Fibroblast of mammary gland (primary cell): ENCODE measurements at places on chromosomes 3 and 15.

DNA sequence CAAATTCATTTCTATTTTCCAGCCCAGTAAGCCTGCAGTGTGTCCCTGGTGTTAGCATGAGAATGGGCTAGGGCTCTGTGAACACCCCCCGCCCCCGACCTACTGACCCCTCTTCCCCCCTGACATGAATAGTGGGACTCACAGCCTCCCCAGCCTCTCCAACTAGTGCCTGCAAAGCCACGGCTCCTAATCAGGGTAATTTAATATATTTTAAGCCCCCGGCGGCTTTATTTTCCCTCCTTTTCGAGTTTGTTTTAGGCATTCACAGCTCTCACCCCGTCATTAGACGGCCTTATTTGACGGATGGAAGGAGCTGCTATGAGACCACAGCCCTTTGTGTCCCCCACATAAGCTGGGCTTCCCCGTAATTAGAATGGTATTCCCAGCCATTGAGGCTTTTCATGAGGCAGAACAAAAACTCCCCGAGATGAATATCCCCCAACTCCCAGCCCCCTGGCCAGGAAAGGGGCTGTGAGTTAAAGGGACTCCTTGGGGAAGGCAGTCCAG, 78.3 kb upstream of the POLG start:
- no peak for DNase-seq

- no peak for DNase-seq
Measured at GRCh38 chr3:174331095-174331800, 527.9 kb upstream of the NAALADL2 start.

- DNase-seq = peak; percentile 30
Measured at GRCh38 chr3:380801-381200, 184.2 kb downstream of the CHL1 start.

DNA sequence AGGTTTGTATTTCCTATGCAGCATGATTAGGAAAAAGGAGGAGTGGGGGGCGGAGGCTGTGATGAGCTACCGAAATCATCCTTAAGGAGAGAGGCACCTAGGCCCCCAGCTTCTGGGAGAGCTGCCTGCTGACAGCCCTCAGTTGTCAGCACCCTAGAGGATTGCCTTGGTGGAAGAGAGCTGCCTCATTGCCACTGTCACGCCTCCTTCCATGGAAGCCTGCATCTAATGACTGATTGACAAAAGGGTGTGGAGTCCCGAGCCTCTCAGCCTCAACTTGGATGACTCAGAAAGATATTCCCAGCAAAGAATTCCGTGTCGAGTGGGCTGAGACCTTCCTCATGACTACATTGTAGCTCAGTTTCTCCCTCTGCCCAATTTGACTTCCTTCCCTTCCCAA, 320.4 kb upstream of the PROK2 start:
- DNase-seq = peak; percentile 41

DNA sequence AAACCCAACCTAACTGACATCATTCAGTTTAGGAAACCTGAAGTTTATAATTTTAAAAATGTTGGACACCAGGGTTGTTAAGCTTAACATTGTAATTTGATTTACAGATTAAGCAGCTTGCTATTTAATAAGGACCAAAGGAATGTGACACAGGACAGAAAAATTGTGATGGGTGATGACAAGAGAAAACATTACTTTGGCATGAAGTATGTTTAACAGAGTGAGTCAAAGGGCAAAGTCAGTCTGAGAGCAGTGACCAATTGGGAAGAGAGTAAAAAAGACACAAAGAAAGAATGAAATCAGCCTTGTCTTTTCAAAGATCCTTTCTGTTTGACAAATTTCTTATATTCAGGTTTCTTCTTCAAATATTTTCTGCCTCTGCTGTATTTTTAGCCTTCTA, 1301.6 kb downstream of the SI start:
- no peak for DNase-seq

DNA sequence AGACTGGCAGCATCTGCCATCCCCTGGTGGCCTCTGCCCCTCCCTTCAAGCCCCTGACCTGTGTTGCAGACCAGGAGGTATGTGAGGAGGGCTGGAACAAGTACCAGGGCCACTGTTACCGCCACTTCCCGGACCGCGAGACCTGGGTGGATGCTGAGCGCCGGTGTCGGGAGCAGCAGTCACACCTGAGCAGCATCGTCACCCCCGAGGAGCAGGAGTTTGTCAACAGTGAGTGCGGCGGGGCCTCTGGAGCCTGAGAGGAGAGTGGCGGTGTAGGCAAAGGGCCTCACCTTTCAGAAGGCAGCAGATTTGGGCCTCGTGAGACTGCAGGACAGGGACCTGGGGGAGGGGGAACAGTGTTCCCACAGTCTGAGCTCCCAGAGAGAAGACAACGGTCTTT, 24.0 kb downstream of the HAPLN3 start:
- DNase-seq = no peak

- no peak for DNase-seq
Measured at GRCh38 chr3:14156201-14156600, 22.2 kb downstream of the XPC start.

DNA sequence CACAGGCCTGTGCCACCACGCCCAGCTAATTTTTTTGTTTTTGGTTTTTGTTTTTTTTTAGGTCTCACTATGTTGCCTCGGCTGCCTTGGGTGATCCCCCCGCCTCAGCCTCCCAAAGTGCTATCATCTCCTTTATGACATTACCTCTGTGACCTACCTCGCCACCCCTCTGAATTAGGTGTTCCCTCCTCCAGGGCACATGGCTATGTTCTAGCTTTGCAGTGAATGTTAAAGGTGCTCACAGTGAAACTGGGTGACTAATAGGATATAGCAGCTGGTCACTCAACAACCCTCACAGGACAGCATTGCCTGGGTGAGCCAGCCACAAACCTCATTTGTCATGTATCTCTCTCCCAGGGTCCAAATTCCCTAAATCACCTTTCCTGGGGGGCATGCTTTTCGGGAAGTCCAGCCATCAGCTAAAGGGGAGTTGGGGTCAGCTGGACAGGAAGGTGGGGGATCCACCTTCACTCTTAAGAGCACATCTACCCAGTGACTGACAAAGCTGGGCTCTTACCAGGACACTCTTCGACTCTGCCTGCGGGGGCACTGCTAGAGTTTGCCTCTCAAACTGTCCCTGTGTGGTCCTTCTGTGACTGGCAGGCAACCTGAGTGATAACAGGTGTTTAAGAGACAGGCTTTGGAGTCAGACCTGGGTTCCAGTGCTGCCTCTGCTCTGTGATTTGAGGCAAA, 1.6 kb upstream of the TTLL3 start:
- peak; percentile 44 for DNase-seq

- no peak for DNase-seq
Measured at GRCh38 chr3:67957268-67957667, 302.9 kb upstream of the SUCLG2 start.

DNA sequence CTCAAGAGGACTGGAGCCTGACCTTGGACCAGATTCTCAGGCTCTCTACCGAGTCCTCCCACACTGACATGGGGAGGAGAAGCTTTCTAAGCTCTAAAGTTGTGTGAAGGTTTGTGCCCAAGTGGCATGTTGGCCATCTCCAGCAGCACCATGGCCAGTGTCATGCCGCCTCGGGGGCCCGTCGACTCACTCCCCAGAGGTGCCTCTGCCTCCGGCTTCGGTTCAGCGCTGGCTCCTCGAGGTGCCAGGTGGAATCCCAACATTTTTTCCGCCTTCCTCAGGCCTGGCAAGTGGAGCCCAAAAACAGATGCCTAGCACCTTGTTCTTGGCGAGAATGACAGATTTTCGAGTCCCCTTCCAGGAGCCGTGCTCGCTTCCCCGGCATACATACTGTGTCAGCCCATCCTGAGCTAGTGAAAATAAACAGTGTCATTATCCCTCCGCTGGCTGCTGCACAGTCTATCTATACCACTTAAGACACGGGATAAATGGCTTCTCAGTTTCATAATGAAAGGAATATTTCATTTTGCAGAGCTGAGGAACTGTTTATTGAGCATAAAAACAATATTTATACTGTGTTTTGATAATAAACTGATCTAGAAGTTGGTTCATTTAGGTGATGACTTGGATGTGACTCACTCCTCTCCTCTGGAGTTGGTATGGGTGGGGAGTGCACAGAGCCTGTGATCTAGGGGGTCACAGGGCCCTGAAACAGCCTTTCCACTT, 328.5 kb upstream of the TLE3 start:
- DNase-seq = peak; percentile 50
